ENCODE measurements at places on chromosomes 12 and 14.

- no peak for DNase-seq
Measured at GRCh38 chr12:104929977-104930376, 28.1 kb downstream of the SLC41A2 start.

DNA sequence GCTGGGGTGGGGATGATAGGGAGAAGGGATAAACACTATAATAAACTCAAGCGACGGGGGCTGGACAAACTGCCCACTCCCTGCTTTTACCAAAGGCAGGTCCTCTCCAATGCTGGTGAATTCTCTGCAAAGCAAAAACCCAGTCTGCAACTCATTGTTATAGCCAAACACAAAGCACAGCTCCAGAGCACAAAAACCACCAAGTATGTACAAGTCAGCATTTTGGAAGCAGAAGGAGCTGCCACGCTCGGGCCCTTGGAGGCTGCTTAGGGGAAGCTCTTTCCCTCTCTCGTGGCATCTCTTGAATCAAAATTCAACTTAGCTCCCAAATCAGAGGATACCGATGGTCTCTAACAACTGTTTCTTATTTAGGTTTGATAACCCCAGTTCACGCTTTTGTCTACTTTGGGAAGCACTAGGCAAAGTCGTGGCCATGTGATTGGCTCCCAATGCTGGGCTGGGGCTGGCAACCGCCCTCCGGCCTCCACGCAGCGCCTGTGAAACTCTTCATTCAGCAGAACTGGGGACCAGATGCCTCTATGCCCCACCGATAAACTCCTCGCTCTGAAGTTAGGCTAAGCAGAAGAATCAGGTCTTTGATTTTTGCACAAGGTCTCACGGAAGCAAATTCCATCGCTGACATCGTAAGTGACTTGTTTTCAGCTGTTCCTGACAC is 158.5 kb upstream of the FOXN3 start:
- no peak for DNase-seq

DNA sequence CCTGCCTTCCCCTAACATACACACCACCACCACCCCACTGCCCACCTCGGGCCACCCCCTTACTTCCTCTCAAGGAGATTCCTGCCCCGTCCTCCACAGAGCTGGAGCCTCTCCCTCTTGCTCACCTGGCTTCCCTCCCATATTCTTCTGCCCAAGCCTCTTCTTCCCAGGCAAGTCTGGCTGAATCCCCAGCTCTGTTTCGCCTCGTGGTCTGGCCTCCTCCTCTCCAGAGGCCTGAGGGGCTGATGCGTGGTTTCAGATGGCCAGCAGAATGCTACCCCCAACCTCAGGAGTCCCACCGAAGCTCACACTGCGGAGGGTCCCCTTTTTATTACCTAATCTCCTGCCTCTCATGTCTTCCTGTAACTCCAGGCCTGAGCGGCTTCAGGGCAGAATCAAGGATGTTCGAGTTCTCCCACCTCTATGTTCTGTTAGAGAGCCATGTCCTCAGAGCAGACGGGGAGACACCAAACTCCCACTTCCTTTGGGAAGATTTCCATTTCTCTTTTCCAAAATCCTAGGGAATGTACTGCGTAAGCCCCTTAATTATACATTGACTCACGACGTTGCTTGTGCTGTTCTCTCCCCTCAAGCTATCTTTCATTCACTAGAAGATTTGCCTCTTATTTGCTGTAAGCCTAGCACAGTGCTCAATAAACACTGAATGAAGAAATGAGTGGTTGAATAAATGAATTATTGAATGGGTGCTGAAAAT is 33.9 kb upstream of the LTBP2 start:
- DNase-seq: no peak

DNA sequence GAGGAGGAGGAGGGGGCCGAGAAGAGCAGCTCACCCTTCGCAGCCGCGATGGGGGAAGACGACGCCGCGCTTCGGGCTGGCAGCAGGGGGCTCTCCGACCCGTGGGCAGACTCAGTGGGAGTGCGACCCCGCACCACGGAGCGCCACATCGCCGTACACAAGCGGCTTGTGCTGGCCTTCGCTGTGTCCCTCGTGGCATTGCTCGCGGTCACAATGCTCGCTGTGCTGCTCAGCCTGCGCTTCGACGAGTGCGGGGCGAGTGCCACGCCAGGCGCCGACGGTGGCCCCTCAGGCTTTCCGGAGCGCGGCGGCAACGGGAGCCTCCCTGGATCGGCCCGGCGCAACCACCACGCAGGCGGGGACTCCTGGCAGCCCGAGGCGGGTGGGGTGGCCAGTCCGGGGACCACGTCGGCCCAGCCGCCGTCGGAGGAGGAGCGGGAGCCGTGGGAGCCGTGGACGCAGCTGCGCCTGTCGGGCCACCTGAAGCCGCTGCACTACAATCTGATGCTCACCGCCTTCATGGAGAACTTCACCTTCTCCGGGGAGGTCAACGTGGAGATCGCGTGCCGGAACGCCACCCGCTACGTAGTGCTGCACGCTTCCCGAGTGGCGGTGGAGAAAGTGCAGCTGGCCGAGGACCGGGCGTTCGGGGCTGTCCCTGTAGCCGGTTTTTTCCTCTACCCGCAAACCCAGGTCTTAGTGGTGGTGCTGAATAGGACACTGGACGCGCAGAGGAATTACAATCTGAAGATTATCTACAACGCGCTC is 745 bp downstream of the TRHDE start:
- no peak for DNase-seq

- DNase-seq: no peak
Measured at GRCh38 chr12:6297170-6297569, 13.3 kb upstream of the PLEKHG6 start.

DNA sequence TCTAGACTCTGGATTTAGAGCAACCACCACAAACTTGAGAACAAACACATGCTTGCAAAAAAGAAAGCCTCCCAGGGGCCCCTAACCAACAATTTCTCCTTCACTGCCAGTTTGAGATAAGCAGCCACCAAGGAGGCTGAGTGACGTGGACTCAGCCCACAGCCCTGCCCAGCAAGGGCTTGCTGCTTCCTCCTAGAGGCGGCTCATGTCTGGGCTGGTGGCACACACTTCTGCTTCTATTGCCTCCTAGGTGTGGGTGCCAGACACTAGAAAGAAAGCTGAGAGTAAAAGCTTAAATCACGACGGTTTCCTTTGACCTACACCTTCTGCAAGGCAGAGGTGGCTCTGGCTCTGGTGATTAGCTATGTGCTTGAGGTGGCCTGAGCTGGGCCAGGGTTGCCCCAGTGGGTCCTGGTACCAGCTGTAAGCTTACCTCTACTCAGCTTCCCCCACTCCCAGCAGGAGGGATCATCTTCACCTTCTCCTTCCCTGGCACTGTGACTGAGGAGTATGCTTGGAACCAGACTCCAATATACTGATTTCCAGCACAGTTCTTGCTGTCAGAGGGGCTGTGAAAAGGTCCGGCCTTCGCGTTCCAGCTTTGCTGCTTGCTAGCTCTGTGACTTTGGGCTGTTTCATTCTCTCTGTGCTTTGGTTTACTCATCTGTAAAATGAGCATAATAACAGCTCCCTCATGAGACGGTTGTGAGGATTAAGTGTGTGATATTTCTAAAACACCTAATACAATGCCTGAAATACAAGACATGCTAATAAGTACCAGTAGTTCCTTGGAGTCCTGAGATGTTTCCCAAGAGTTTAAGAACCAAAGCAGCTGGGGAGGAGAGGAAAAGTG is 89.7 kb upstream of the PARP11 start:
- DNase-seq: no peak

DNA sequence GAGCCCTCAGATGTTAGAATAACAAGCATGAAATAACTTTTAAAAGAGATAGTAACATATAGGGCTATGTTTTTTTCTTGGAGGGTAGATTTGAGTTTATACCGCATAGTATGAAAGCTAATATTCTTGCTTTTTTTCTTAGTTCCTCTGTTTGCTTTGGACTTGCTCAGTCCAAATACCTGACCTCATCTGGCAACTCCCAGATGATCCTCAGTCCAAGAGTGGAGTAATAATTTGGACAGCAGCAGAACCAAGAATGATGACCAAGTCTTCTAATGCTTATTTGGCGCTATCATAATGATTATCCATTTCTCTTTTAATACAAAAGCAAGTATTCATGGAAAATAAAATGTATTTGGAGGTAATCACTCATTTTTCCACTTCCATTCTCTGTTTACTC is 45.6 kb downstream of the GUCY2C start:
- no peak for DNase-seq

DNA sequence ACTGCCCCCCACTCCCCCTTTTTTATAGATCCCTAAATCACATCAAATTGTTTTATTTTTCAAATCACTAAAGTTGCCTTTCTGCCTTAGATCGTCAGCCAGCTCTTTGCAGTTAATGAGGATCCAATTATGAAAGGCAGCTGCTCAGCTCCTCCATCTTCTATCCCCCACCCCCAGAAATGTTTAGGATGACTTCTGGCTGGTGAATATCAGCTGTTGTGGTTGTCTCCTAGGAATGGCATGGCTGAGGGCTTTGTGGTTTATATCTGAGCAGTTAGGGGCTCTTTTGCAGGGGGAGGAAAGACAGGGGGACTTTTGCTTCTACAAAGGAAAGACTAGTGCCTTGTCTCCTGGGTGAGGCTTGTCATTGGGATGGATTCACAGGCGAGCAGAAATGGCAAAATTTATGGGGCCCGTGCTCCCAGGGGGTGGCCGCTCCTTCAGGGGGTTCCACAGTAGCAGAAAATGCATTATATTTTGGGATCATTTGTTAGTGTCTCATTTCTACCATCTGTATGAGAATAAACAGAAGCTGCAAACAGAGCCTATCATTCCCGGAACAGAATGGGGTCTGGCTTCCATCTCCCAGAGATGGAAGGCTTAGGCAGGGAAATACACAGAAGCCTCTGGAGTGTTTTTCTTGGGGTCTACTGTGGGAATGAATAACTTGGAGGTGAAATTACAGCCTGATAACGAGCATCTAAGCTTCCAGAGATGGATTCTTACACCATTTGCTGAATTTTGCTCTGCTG is 6.5 kb downstream of the JDP2 start:
- no peak for DNase-seq

- DNase-seq: no peak
Measured at GRCh38 chr14:71748196-71748595, 184.0 kb upstream of the RGS6 start.

GRCh38 chr12:48767521-48767920 is 21.4 kb downstream of the ADCY6 start:
- no peak for DNase-seq

- DNase-seq: no peak
Measured at GRCh38 chr12:93819050-93819491, 141.9 kb downstream of the CRADD start.

- no peak for DNase-seq
Measured at GRCh38 chr14:55533960-55534359, 46.0 kb upstream of the KTN1 start.
